ENCODE measurements at places on chromosomes 3 and 15.
A peak's percentile ranks its signal among the peaks of the same experiment; 100 is the strongest.

- no peak for DNase-seq
These were observed 27.2 kb upstream of the LMOD3 start for GRCh38 chr3:69149586-69149985.

DNA sequence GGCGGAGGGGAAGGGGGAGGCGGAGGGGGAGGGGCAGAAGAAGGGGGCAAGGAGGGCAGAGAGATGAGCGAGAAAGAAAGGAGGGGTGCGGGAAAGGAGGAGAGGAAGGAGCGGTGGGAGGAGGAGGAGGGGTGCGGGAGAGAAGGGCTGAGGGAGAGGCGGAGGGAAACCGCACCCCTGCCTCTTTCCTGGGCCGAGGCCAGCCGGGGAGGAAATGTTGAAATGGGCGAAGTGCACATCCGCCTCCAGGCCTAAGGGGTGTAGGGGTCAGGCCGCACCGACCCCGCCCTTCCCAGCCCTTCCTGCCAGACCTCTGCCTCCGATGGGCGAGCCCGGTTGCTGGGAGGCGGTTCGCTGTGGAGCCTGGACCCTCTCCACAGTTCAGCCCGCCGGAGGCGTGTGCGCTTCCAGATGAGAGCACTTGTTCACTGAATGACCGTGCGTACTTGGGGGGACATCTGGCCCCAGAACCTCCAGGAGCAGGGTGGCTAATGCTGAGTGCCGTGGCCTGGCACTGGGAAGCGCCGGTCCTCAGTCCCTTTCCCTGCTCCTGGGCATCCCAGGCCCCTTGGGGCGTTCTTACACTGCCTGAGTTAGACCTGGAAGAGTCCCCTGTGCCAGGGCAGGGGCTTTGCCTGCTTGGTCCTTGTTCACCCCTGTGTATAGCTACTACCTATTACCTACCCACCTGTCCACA is 110.3 kb upstream of the KLF13 start:
- peak; percentile 87 for DNase-seq

DNA sequence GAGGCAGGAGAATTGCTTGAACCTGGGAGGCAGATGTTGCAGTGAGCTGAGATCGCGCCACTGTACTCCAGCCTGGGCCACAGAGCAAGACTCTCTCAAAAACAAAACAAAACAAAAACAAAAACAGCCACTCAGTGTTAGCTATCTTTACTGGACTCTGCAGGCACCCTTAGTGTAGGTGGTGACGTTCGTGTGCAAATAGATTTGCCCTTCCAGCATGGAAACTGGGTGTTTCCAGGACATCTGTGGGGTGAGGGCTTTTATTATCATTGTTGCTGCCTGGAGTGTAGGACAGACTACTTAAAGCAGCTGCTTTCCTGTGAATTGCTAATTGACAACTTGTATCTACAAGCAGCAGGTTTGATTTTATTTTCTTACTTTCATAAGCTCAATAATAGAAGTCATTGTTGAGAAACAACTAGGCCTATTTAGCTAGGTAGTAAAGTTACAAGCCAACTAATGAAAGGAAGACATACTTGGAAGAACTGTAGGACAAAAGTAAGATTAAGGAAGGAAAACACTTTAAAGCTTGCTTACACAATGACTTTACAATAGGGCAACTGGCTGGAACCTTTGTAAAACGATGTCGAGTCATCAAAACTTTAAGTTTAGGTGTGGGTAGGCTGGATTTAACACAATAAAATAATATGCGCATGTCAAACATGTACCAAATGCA is 25.4 kb upstream of the SPPL2A start:
- DNase-seq = no peak

DNA sequence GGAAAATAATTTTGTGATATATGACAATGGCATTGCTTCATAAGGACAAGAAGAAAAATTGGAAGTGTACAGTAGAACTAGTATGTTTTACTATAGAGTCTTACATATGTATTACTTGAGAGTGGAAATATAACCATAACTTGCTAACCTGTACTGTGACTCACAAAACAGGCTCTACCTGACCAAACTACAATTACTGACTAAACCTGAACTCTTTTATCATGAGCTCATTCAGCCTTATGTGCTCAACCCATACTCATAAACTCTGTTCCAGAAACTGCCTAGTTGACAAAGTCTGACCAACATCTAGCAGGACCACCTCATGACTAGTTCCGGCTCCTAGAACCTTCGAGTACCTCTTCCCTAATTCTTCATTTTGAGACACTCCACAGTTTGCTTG is 6.3 kb downstream of the CDIN1 start:
- DNase-seq = no peak

DNA sequence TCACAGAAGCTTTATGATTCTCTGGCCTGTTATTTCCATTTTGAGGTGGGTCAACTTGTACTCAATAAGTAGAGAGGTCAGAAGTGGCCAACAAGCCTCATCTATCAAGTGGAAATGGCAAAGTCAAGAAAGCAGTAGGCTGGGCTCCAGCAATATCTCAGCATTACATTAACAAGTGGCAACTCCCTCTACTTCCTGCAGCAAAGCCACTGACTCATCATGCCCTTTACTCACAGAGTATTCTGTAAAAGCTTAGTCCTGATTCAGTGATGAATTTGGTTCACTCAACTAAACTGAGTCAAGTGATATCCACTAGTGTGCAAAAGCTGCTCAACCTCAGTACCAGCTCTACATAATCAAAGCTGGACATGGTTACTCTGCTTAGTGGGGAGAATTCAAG is 954.6 kb downstream of the EPHA3 start:
- DNase-seq = no peak

Measured in islet precursor cell (in vitro differentiated cells).